ENCODE measurements at places on chromosomes 11 and 22.

- DNase-seq = no peak
Observed at GRCh38 chr22:49097171-49097925, 730.3 kb downstream of the BRD1 start.

DNA sequence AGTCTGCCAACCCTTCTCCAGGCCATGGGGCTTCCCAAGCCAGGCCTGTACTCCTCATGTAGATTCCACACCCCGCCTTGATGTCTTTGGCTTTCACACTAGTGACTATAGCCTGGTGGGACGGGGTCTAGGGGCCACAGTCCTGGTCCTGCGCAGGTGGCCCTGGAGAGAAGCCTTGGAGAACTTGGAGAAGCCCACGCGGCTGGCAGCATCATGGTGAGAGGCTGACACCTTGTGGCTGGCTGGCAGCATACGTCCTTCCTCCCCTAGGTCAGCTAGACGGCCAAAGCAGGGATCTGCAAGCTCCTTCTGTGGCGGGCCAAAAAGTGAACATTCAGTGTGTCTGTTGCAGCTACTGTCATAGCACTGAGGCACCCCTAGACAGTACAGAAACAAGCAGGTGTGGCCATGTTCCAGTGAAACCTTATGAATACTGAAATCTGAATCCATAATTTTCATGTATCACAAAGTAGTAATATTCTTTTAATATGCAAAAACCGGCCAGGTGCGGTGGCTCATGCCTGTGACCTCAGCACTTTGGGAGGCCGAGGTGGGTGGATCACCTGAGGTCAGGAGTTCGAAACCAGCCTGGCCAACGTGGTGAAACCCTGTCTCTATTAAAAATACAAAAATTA is 42.0 kb downstream of the FAM83F start:
- DNase-seq = no peak

- DNase-seq = no peak
Observed at GRCh38 chr11:124096364-124096763, 18.9 kb upstream of the VWA5A start.

- DNase-seq = no peak
Observed at GRCh38 chr11:420054-420910, 5.5 kb upstream of the SIGIRR start.

GRCh38 chr11:126645186-126645585 is 289.7 kb downstream of the ST3GAL4 start:
- DNase-seq = no peak

Data from activated CD8-positive, alpha-beta memory T cell treated with anti-CD3 and anti-CD28 coated beads for 4 hours (primary cell).